OCI-M1 (cell line): ENCODE measurements at places on chromosomes 16 and 17.

GRCh38 chr17:78112518-78113471 is 15.8 kb downstream of the TMC6 start:
- DNase-seq: peak; percentile 77

DNA sequence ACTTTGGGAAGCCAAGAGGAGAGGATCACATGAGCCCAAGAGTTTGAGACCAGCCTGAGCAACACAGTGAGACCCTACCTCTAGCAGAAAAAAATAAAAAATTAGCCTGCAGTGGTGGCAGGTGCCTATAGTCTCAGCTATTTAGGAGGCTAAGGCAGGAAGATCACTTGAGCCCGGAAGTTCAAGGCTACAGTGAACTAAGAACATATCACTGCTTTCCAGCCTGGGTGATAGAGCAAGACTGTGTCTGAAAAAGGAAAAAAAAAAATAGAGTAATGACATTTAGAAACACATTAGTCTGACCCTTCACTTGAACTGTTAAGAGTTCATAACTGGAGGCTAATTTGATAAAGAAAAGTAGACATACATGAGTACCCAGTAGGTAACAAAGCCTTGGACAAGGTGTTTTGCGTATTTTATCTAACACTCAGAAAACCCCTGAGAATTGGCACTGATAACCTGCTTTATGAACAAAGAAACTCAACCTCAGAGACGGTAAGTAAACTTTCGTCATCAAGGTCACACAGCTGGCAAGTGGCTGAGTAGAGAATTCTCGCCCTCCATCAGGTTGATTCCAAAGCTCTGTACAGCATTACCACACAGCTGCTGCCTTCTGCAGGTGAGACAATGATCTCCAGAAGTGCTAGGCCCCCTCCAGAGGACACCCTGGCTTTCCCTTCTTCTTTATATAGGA is 101.1 kb downstream of the SMG6 start:
- no peak for DNase-seq

DNA sequence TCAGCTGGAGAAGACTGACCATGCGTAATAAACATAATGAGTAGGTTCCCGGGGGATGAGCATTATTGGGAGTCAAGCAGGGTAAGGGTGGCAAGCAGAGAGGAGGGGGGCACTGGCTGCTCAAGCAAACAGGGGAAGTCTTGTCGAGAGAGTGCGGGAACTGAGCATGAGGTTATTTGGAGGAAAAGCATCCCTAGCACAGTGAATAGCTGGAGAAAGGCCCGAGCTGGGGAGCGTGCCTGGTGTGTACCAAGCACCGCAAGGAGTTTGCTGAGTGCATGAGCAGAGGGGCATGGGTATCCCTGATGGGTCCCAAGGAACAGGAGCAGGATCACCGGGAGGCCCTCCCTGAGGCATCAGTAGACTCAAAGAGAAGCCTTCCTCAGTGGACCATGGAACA is 17.2 kb downstream of the CYTH1 start:
- DNase-seq: no peak

DNA sequence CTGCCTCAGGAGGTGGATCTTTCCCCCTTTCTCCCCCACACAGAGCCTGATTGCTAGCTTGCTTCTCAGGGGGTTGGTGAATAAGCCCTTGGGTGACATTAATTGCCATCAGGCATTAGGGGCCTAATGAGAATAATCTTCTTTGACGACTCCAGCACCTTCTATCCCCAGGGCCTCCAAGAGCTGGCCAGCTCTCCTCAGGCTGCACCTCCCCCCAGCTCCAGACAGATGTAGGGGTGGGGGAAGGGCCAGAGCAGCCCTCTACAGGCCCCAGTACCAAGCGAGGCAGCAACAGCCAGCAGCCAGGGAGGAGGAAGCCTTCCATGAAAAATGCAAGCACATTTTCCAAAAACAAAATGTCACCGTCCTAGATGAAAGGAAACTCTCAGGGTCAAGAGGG is 1.4 kb upstream of the TMEM132E start:
- no peak for DNase-seq

GRCh38 chr17:64250233-64250835 is 12.7 kb downstream of the TEX2 start:
- DNase-seq: no peak

DNA sequence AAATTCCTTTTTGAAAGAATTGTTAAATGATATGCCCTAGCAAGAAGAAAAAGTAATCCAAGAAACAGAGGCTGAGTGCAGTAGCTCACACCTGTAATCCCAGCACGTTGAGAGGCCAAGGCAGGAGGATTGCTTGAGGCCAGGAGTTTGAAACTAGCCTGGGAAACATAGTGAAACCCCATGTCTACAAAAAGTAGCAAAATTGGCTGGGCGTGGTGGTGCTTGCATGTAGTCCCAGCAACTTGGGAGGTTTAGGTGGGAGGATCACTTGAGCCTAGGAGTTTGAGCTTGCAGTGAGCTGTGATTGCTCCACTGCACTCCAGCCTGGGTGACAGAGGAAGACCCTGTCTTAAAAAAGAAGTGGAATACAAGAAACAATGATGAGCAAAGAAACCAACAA is 56.1 kb downstream of the NT5M start:
- no peak for DNase-seq

- DNase-seq: no peak
Measured at GRCh38 chr16:81740169-81740568, 38.9 kb upstream of the PLCG2 start.

DNA sequence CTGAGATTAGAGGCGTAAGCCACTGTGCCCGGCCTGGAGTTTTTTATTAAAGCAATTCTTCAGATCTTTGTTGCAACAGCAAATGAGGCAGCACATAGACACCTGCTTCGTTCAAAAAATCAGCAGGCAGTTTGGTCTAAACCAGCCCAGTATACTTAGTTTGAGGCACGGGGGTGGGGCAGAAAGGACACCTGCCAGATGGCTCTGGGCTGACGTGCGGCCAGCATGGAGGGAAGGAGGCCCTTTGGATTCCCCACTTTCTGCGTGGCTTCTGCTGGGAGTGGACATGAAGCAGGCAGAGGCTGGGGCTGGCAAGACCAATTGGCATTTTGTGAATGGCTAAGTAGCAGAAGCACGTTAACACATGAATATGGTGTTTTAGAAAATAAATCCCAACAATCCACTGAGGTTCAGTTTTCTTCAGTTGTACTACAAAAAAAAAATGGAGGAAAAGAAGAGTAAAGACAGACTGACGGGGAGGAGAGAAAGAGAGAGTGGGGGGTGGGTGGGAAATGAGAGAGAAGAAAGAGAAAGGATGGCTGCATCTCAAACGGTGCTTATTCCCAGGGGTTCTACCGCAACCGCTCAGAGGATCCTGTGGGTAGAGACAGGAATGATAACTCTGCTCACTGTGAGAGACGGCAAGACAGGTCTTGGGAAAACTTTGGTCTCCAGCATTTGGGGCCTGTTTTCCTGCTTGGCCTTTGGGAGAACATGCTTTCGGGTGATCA is 16.3 kb downstream of the C16orf46 start:
- no peak for DNase-seq

- DNase-seq: no peak
Measured at GRCh38 chr16:26051063-26051462, 359.3 kb downstream of the HS3ST4 start.

GRCh38 chr17:74860229-74860871 is 665 bp upstream of the GRIN2C start:
- no peak for DNase-seq

GRCh38 chr17:39867880-39868553 is at the start of gene ZPBP2:
Gene ZPBP2, plus strand, starts transcription at chr17:39868202. Its CDS starts 153 bp downstream, at chr17:39868355.
- DNase-seq: no peak

DNA sequence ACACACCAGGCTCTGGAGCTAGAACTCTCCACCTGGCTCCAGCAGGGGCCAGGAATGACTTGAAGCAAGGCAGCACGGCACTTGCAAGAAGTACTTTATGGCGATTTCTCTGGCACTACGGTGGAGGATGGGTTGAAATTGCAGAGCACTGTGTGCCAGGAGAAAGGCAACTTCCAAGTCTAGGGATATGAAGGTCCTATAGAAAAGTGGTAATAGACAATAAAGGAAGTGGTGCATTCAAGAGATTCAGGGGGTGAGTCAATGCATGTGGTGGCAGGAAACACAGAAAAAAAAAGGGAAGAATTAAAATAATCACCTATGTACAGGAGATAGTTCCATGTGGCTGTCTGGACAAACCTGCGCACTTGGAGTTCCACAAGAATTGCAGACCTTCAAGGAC is 240.3 kb upstream of the DYNLRB2 start:
- DNase-seq: no peak

GRCh38 chr17:50257676-50258224 is 16.5 kb upstream of the TMEM92 start:
- DNase-seq: no peak

GRCh38 chr16:1993731-1994131 is 4.0 kb downstream of the SYNGR3 start:
- DNase-seq: peak; percentile 28

- DNase-seq: no peak
Measured at GRCh38 chr16:51390877-51391276, 239.8 kb upstream of the SALL1 start.

GRCh38 chr16:75099738-75100602 is 16.6 kb downstream of the LDHD start:
- no peak for DNase-seq

DNA sequence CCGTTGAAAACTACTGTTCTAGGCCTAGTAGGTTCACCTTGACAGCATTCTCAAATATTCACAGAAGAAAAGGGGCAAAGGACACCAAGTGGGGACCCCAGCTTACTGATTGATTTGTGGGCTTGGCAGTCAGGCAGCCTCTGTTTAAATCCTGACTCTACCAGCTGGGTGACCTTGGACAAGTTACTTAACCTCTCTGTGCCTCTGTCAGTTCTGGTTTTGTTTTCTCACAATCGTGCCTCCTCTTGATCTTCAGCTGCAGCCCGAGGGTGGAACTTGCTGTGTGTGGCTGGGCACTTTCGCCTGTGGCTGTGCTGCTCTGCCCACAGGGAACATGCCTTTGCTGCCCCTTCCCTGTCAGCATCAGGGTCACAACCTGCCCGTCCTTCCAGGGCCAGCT is 17.8 kb downstream of the RAP1GAP2 start:
- DNase-seq: no peak

- DNase-seq: no peak
Measured at GRCh38 chr17:17140590-17140980, 65.5 kb downstream of the PLD6 start.

DNA sequence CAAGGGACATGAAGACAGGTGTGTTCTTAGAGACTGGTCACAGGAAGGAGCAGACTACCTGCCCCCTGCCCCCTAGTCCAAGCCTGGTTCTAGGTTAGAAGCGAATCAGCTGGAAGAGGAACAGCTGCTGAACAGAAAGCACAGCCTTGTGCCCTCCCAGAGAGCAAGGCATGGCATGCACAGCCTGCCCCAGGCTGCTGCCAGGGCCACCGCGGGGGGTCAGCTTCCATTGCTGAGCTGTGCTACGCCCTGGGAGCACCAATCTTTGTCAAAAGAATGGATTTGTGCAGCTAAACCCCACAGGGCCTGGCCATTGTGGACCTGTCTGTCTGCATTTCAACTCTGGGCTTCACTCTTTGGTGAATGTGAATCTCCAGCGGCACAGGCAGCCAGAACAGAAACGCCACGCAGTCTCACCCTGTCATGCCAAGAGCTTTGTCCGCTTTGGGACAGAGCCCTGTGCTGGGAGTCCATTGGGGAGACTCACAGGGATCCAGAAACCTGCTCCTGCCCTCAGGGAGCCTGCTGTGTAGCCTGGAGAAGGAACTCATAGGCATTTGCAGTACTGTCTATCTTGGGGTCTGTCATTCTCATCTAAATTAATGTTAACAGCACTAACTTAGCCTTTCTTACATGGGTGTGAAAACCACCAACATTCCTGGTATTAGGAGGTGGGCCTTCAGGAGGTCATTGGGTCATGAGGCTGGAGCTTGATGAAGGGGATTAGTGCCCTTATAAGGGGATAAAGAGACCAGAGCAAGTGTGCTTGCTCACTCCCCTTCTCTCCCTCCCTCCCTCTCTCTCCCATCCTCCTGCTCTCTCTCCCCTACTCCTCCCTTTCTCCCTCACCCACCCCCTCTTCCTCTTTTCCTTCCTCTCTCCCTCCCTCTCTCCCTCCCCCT is 25.6 kb upstream of the CDRT4 start:
- DNase-seq: peak; percentile 48

DNA sequence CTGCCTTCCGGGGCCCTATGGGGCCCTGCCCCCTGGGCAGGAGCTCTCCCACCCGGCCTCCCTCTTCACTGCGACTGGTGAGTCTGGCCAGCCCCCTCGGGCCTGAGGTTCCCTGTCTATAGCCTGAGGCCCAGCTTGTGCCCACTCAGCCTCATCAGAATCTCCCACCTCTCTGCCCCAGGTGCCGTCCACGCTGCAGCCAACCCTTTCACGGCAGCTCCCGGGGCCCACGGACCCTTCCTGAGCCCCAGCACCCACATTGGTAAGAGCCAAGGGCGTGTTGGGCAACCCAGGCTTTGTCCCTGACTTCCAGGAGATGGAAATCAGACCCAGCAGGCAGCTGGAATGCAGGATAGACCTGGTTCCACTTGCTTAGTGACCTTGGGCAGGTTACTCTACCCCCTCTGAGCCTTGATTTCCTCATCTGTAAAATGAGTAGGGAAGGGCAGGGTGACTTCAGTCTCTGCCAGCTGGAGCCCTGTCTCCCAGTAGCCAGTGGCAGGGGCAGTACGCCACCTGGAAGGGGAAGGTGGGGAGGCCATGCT is 9.2 kb downstream of the FBRS start:
- DNase-seq: no peak

DNA sequence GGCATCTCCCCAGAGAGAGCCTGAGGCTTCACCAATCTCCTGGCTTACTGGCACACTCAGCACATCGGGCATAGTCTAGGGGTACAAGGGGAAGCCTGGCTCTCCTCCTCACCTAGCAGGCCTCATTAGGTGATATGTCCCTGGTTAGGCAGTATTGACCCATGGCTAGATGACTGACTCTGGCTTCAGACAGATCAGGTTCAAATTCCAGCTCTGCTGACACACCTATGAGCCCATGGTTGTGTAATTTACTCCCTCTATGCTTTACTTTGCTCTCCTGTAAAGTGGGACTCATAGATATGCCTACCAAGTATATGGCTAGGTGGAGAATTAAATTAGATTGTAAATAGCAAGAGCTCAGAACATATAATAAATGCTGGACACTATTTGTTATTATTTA is 157.3 kb upstream of the IRX3 start:
- no peak for DNase-seq

GRCh38 chr17:42317266-42317845 is 29.1 kb downstream of the STAT5A start:
- DNase-seq: peak; percentile 56

- no peak for DNase-seq
Measured at GRCh38 chr16:88665148-88665547, 2.3 kb upstream of the MVD start.
